ENCODE measurements at places on chromosomes 11 and 22.
A peak's percentile ranks its signal among the peaks of the same experiment; 100 is the strongest.

DNA sequence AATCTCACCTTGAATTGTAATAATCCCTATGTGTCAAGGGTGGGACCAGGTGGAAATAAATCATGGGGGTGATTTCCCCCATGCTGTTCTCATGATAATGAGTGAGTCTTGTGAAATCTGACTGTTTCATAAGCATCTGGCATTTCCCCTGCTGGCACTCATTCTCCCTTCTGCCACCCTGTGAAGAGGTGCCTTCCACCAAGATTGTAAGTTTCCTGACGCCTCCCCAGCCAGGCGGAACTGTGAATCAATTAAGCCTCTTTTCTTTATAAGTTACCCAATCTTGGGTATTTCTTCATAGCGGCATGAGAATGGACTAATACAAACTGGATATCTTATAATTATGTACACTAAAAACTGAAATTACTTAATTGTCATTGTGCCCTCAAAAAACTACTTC is 189.2 kb upstream of the API5 start:
- DNase-seq = no peak

- peak; percentile 36 for DNase-seq
Measured at GRCh38 chr11:64924910-64925284, 408 bp downstream of the PPP2R5B start.

DNA sequence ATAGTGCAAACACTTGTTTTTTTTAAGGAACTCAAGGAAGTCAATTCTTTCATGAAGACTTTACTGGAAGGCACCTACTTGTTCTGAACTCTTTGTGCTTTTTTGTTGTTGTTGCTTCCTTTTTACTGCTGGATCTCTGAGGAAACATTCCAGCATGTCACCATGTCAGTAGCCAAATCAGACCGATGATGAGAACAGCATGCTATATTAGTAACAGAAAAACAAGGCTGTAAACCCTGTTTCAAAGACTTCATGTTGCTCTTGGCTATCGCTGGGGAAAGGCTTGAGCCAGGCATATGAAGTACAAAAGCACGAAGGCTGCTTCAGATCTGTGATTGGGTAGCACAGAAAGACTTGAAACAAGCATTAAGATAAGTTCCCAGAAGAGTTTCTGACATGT is 125.6 kb upstream of the SLC5A12 start:
- DNase-seq = no peak

GRCh38 chr11:107785401-107785800 is 73.2 kb downstream of the SLC35F2 start:
- no peak for DNase-seq

DNA sequence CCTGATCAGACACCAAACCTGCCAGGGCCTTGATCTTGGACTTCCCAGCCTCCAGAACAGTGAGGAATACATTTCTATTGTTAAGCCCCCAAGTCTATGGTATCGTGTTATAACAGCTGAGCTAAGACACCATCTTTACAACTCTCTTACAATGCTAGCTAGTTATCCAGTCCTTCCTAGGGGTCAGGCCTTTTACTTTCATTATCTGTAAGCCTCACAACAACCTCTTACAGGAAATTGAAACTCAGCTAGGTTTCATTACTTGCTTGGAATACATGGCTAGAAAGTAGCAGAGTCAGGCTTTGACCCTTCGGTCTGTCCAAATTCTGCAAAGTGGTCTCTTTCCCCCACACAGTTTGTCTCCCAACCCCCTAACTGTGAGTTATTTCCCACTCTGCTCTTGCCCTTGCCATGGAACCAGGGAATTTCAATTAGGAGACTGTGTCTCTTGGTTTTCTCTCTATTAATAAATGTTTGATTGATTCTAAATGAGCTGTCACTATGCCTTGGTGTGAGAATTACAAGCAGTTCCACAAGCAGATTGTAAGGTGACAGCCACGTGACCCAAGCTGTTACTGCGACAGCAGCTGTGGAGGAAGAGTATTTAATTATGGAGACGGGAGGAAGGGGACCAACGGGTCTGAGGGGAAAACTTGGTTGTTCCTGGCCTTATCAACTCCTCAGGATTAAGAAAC is 38.4 kb upstream of the CLMP start:
- no peak for DNase-seq

DNA sequence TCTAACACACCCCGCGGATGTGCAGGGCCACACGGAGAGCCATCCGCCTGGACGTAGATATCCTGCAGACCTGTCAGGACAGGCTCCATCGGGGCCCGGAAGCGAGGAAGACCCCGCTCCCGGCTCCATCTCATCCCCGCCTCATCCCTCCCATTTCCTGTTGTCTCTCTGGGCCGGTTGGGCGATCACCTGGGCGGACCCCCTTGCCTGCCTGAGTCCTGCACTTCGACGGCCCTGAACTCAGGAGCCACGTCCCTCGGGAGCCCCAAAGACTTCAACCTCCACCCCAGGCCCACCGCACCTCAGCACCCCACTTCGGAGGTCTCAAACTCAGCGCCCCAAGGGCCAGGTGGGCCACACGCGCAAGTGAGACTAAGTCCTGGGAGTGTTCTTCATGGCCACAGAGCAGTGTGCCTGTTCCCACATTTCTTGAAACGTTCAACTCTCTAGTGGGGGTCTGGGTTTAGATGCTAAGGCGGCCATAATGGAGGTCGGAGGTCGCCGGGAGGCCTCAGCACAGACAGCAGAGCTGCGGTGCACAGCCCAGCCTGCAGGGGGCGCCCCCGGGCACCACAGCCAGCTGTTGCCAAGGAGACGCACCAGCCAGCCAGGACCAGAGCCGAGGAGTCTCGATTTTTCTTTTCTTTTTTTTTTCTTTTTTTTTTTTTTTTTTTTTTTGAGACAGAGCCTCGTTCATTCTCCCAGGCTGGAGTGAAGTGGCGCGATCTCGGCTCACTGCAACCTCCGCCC is 26.0 kb upstream of the FADD start:
- DNase-seq = no peak

DNA sequence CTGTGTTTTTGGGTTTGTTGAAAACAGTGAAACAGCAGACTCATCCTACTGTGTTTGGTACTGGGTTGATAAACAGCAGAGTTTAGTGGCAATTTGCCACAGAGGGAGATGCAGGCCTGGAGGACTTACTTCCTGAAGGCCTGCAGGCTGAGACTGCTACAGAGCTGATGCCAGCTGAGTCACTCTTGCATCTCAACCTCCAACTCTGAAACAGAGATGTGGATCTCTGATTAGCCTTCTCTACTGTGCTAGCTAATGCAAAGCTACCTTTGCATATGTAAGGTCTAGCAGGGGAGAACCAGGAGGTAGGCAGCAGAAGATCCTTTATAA is 14.3 kb downstream of the ATP5MG start:
- peak; percentile 48 for DNase-seq

DNA sequence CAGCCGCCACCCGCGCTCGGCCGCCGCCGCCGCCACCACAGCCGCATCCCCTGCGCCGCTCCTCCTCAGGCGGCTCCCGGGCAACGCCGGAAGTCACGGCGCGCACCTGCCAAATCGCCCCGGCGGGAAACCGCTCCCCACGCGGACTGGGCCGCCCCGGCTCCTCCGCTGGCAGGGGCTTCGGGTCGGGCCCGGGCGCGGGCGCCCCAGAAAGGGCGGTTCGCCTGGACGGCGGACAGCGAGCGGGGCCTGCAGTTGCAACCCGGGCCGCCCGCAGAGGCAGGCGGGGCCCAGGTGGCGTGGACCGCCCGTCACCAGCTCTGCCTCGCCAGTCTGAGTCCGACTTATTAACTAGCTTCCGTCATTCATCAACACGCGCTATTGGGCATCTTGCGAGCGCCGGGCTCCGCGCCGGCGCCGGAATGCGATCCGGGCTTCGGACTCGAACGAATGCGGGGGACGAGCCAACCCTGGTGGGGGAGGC is at the start of gene HIRA:
TSS of gene HIRA (minus strand) at position 85 of the 484 bp plus-strand sequence. CDS start 257 bp downstream, outside the sequence.
- DNase-seq = peak; percentile 85

DNA sequence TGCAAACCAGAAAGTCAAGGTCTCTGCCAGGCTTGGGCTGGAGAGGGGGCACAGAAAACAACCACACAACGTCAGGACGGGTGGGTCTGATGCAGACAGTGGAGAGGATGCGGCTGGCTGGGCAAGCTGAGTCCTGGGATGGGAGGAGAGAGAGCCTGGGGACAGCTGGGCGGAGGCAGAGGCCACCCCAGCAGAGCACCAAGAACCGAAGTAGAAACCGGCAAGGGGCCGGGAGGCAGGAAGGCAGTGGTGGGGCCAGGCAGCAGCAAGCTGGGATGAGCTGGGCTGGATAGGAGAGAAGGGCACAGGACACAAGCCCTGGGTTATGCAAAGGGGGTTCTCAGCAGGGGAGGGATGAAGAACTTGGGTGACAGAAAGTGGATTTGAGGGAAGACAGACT is 188.2 kb downstream of the SHANK2 start:
- no peak for DNase-seq

DNA sequence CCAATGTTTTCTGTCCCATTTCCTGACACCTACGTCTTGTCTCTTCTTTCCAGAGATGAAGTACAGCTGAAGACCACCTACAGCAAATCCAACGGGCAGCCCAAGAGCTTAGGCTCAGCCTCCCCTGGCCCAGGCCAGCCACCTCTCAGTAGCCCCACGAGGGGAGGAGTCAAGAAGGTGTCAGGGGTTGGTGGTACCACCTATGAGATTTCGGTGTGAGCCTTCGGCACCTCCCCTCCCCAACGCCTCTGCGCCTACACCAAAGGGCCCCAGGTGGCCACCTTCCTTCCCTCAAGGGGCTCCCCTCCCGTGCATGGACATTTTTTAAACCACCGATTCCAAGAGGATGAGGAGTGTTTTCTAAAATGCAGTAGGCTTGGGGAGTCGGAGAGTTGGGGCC is 12.2 kb downstream of the MED19 start:
- DNase-seq = no peak

- DNase-seq = no peak
Measured at GRCh38 chr22:20424932-20425565, 12.6 kb downstream of the SCARF2 start.

- DNase-seq = no peak
Measured at GRCh38 chr11:7574491-7575130, 60.8 kb downstream of the PPFIBP2 start.

GRCh38 chr11:126331286-126331685 is 24.2 kb upstream of the ST3GAL4 start:
- DNase-seq = no peak

DNA sequence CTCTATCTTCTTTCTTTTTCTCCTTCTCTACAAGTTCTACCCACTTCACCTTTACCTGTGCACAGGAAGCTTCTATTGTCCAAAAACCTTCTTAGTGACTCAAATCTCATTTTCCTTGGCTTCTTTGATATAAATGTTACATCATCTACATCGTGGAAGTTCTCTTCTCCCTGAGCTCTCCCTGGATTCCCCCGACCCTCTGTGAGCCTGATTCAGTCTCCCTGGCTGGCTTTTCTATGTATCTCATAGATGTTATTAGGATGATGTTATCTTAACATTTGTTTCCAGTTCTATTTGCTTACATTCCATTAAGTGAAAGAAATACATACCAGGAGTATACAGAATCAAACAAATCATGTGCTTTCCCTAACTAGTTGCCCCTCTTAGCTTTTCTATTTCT is 235.8 kb upstream of the PITPNB start:
- no peak for DNase-seq

DNA sequence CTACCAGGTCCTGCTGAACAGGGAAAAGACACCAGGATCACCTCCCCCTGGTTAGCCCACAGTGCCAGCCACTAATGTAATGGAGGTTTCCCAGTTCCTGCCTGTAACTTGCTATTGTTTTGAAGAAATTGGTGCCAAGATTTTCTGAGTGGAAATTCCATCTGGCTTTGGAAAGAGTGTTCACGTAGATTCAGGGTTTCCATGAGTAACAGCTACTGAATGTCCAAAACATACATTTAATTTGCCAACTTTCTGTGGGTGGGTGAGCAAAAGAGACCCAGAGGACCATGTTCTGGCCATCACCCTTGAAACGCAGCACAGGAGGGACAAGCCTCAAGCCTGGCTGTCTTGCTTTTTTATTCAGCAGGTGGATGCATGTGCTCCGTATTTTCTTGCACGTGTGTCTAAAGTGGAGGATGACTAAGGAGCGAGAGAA is 8.8 kb upstream of the DKK3 start:
- DNase-seq = no peak

- no peak for DNase-seq
Measured at GRCh38 chr22:46287873-46288751, 8.6 kb upstream of the GTSE1 start.

DNA sequence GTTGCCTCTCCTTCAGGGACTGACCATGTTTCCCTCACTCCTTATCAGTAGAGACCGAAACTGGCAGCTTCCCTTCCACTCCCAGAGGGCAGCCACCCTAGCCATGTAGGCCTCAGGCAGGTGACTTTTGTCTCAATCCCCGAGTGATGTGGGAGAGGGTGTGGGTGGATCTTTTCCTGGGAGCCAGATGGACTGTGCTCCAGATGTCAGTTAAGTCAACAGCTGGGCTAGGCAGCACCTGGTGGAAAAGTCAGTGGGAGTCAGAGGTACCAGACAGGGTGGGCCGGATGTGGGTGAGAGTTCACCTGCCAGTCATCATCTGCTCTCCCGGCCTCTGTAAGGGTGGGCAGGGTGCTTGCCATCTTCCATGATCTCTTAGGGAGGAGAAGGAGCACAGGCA is 1.9 kb downstream of the BANF1 start:
- DNase-seq = no peak

GRCh38 chr11:132358573-132358953 is 988.1 kb downstream of the NTM start:
- no peak for DNase-seq

- no peak for DNase-seq
Measured at GRCh38 chr11:73531386-73531785, 66.5 kb downstream of the FAM168A start.

- DNase-seq = no peak
Measured at GRCh38 chr11:8389029-8389996, 125.6 kb upstream of the LMO1 start.

- no peak for DNase-seq
Measured at GRCh38 chr22:33524511-33525260, 395.6 kb downstream of the LARGE1 start.

DNA sequence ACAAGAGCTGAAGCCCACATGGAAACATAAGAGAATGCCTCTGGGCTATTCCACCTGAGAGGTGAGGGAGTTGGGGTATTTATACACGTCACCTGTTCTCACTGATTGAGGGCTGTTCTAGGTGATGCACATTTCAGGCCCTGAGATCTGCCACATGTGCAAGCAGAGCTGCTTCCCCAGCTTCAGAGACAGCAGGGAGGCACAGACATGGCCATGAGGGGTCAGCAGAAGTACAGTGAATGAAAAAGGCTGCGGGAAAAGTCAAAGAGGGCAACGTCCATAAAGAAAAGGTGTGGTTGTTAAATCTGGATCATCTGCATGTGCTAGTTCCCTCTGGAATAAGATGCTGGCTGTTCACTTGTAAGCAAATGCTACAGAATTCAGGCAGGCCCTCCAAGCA is 75.4 kb downstream of the GAB4 start:
- DNase-seq = no peak

GRCh38 chr11:10722307-10722706 is 28.7 kb upstream of the CTR9 start:
- no peak for DNase-seq

Measured in NCI-H1417 (cell line).